ENCODE measurements at places on chromosomes 2 and 18.

- no peak for DNase-seq
Observed at GRCh38 chr18:35049111-35050027, 8.2 kb downstream of the MAPRE2 start.

DNA sequence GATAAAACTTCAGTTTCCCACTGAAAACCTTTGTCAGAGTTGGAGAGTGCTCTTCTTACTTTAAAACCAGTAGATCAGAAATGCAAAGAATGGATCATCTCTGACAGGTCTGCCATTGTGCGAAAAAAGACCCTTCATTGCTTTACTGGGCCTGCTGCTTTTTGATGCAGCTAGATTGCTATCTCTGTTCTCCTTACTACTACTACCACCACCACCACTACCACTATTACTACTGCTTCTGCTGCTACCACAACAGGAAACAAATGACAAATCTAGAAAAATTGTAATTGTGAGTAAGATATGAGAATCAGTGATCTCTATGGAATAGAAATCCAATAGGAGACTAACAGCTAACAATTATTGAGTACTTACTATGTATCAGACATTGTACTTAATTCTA lies 85.8 kb downstream of the PKP4 start:
- DNase-seq, result no peak

- DNase-seq, result no peak
Observed at GRCh38 chr2:36783246-36783645, 86.7 kb downstream of the VIT start.

DNA sequence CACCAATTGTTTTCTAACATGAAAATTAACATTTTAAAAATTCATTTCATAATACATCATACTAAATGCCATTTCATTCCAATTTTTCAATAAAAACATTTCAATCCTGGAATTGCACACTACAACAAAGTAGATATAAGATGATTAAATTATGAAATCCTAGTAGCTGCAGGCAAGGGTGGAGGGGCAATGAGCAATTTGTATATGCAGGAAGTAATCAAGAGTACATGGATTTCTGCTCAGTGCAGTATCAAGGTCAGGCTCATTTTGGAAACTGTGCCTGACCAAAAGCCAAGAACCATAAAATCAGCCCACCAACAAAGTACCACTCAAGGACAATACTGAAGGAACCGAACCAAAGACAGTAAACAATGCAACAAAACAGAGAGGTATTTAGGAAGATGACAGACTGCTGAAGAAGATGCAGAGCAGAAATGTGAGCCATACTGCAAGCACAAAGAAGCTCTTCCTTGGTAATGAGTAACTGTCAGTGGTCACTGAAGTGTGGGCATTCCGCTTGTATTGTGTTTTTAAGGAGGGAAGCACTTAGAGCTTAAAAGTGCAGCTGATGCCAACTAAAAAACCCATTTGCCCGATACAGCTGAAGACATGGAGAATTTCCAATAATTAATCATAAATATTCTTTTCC lies 34.5 kb upstream of the DSEL start:
- DNase-seq, result no peak

GRCh38 chr2:191032588-191033429 lies 18.8 kb upstream of the STAT1 start:
- no peak for DNase-seq

GRCh38 chr2:5730386-5730785 lies 38.2 kb downstream of the SOX11 start:
- no peak for DNase-seq

DNA sequence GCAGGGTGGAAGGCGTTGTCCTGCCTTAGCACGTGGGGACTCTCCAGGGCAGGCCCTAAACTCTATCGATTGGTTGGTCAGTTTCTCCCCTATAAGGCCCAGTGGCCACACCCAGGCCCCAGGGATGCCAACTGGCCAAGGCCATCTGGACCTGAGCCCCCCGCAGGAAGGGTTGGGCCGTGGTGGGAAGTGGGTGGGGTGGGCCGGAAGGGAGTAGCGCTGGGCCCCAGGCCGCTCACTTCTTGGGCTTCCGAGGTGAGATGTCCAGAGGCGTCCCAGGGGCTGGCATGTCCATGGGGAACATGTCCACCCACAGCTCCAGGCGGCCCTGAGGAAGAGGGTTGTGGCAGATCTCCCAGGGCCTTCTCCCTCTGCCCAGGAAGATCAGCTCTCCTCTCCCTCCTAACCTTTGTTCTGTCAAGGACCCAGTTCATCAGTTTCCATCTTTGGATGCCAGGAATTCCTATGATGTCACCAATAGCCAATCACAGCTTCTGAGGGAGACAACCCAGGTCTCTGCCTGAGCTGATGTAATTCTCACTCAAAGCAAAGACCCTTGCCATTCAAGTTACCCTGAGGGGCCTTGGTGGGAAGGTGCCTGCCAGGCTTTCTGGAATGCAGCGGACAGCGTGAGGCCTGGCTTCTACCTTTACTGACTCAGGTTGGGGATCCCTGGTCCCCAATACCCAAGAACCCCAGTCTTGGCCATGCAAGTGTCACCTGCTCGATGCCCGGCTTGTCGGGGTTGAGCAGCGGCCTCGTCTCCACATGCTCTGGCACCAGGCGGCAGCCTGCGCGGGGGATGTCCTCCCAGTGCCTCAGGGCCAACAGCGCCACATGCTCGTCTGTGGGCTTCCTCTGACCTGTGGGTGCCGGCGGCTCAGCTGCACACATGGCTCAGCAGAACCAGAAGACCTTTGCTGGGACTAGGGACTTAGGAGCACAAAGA lies 14.4 kb downstream of the OTOF start:
- no peak for DNase-seq

DNA sequence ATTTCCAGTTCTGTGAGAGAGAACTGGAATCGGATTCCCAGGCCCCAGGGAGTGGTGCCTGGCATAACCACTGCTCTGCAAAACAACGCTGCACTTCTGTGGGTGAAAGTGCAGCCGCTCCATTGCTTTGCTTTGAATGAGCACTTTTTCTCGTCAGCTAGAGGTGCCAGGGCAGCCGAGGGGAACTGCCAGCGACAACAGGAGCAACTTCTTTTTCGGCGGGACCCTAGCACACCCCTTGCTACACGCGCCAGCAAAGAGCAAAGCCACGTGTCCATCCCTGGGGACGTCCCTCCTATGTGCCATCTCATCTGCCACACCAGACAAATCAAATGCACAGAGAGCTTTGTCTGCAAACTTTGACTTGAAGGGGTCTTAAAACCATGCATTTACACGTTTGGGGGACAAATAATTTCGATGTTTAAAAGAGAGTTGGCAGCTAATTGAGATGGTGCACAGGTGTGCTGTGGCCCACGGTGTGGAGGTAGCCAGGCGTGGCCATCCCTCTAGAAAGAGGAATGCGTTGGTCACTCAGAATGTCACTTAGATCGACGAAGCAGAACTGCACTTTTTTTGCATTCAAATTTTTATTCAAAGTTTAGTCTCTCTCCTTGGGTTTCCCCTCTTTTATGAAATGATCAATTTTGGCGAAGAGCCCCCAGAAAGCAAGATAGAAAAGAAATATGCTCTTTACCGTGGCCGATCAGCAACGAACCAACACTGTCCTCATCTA lies 151.8 kb downstream of the MBP start:
- DNase-seq, result no peak

DNA sequence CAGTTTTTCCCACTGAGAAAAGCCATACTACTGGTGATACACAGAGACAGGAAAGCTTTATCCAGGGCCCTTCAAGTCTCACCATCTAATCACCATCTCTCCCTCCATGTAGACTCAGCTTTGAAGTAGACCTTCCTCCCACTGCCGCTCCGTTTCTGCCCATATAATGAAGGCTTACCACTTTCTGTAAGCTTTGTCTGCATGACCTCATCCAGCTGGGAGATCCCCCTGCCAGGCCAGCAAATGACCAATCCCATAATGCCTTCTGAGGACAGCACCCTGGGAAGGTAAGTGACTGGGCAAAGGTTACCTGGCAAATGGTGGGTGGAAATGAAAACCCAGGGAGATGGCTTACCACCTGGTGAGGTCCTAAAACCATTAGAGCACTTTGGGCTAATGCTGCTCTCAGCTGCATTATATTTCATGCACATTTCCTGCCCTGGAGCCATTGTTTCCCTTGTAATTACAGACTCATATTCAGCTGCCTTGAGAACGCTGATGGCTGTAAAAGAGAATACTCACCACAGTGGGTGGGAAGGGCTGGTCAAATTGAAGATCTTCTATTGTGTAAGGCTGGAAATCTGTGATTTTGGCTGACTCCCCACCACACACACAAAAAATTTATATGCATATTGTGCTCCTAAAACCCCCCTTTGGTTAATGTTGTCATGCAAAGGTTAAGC lies 350.7 kb upstream of the SYT4 start:
- DNase-seq, result no peak

GRCh38 chr18:23981369-23981980 lies 33.1 kb upstream of the TTC39C start:
- DNase-seq, result no peak

DNA sequence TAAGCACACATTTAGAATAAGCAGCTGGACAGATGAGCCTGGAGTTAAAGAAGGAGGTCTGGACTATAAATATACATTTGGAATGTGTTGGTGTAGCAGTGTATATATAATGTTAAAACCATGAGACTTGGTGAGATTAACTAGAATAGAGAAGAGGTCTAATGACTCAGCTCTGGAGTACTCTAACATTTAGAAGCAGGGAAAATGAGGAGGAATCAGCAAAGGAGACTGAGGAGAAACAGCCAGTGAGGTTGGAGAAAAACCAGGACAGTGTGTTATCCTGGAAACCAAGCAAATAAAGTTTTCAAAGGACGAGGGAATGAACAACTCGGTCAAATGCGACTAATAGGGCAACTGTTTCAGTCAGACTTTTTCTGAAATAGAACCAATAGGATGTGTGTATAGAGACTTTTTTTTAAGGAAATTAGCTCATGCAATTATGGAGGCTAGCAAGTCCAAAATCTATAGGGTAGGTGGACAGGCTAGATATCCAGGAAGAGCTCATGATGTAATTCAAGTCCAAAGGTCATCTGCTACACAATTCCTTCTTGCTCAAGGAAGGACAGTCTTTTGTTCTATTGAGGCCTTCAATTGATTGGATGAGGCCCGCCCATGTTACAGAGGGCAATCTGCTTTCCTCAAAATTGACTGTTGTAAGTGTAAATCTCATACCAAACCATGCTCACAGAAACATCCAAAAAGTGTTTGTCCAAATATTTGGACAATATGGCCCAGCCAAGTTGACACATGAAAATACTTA lies 10.8 kb upstream of the SESTD1 start:
- no peak for DNase-seq

GRCh38 chr18:31243740-31244512 lies 74.0 kb upstream of the DSG1 start:
- no peak for DNase-seq

DNA sequence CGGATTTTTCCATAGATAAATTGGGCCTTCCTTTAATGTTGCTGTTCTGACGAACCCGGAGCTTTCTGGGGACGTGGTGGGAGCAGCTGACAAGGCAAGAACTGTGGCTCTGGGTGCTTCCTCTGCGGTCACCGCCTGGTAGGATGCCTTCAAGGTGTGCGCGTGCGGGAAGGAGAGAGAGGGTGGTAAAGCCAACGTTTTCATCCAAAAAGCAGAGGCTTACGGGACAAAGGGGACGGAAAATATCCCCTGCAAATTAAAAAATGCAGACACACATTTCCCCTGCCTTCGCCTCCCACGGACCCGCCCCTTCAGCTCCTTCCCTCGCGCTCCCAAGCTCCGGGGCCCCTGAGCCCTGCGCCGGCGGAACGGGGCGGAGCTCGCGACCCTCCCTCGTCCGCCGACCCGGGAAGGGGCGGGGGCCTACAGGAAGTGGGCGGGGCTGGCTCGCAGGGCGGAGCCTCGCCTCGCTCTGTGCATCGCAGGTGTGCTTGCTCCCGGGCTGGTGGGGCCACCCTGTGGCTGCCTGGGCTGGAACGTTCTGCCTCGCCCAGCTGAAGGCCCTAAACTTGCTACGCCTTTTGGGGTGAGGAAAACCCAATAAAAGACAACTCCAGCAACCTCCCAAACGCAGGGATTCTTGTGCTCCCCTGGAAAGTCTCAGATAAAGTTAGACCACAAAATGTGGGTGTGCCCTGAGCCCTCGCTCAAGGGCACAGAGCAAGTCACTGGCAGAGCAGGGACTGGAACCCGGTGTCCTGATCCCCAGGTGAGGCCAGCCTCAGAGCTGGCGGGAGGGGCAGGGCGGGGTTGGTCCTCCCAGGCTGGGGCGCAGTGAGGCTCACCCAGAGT lies 25.4 kb upstream of the SLC66A3 start:
- DNase-seq, result no peak

DNA sequence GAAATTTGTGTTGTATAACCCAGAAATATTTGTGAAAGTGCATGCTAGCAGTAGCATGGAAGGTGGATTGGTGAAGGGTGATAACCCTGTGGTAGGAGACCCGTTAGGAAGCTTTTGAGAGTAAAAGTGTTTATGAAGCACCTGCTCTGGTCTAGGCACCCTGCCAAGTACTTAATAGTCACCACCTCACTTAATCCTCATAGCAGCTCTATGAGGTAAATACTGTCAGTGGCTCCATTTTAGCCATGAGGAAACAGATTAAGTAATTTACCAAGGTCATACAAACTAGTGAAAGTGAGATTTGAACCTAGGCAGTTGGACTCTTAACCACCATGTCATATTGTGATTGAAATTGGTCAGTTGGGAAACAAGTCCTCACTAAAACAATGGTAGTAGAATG lies 66.8 kb downstream of the TET3 start:
- DNase-seq, result no peak

DNA sequence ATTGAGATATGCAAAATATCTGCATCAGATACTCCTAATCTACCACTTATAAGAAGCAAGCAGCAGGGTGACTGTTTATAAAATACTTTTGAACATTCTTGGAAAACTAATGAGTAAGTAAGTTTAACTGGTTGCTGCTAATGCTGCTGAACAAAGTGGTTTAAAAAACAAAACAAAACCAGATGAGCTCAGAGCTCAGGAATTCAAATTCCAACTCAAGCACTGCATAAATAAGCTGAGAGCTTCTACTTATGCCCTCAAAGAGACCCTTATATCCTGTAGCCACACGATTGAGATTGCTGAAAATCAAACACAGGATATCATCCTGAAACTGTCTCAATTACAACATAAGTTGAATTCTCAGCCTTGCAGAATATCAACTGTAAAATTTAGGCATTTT lies 62.3 kb upstream of the NYAP2 start:
- no peak for DNase-seq

DNA sequence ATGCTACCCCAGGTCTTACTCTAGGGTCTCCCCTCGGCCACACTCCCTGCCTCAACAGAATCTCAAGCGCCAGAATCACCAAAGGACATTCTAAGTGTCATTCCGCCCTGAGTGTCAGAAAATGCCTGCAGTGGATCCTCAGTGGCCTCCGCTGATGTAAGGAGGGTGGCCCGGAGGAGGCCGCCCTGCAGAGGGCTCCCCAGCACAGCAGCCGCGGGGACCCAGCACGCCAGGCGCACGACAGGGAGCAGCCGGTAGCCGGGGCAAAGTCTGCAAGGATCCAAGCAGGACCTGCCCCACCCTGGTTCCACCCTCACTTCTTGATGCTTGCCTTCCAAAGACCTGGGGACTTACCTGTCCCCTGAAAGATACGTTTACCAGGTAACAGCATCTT lies 54.2 kb upstream of the ID2 start:
- DNase-seq, result no peak
